ENCODE measurements at places on chromosomes 2 and 18.
A peak's percentile ranks its signal among the peaks of the same experiment; 100 is the strongest.

GRCh38 chr18:13222856-13223281, 4.3 kb downstream of the LDLRAD4 start:
- peak; percentile 94 for DNase-seq

DNA sequence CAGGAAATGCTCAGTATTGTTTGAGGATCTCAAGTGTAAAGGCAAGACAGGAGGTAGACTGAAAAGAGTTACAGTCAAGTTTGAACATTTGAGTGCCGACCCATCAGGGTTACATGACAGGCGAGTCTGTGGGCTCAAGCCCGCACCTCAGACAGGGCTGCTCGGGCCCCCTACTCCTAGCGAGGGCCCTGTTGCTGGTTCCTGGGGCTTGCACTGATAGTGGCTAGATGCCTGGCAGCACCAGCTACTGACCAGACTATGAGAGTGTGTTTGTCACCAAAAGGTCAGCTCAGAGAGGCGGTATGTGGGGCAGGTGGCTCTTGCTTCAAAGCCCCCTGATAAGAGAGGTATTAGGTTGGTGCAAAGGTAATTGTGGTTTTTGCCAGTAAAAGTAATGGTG, 35.6 kb upstream of the CYP27C1 start:
- no peak for DNase-seq

- DNase-seq: no peak
Observed at GRCh38 chr2:136030406-136030805, 45.0 kb upstream of the DARS1 start.

GRCh38 chr2:7634409-7634808, 717.2 kb downstream of the RNF144A start:
- DNase-seq: peak; percentile 93

- DNase-seq: no peak
Observed at GRCh38 chr18:74897971-74898657, 300.4 kb downstream of the ZNF407 start.
